Stimulated activated CD4-positive, alpha-beta T cell treated with anti-CD3 and anti-CD28 coated beads, Interleukin-12 subunit alpha, Interleukin-12 subunit beta, amount 100 ng/mL, for 4 hours (primary cell): ENCODE measurements at places on chromosomes 1 and 21.

- DNase-seq = no peak
These were observed 295.0 kb upstream of the NCAM2 start for GRCh38 chr21:20703112-20703767.

- no peak for DNase-seq
These were observed 29.6 kb upstream of the CCN1 start for GRCh38 chr1:85550784-85551516.

DNA sequence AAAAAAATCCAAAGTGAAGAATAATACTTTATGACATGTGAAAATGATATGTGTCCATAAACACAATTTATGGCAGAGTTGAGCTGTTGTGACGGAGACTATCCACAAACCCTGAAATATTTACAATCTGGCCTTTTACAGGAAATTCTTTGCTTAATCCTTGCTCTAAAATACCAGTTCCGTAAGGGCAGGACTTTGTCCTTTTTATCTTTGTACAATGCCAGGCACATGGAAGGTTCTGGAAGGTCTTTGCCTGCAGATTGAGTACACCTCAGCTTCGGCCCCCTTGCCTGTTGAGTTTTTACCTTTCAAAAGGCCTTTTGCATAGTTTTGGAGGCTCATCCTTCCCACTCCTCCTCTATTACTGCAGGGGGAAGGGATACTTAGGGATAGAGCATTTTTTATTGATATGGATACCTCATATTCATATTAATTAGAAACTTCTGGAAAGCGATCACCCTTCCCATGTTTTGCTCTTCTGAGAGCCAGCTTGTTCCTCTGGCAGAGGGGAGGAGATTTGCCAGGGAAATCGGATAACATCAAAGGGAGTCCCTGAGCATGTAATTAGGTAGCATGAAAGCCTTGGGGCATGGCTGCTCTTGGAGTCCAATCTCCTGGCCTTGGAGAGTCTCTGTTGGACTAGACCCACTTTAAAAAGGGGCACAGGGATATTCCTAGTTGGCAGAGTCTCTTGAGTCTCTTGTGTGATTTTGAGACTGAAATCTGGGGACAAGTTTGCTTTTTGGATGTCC is 217.1 kb downstream of the KCNJ6 start:
- no peak for DNase-seq

GRCh38 chr1:246988316-246988715 is 19.5 kb downstream of the ZNF695 start:
- DNase-seq = no peak

DNA sequence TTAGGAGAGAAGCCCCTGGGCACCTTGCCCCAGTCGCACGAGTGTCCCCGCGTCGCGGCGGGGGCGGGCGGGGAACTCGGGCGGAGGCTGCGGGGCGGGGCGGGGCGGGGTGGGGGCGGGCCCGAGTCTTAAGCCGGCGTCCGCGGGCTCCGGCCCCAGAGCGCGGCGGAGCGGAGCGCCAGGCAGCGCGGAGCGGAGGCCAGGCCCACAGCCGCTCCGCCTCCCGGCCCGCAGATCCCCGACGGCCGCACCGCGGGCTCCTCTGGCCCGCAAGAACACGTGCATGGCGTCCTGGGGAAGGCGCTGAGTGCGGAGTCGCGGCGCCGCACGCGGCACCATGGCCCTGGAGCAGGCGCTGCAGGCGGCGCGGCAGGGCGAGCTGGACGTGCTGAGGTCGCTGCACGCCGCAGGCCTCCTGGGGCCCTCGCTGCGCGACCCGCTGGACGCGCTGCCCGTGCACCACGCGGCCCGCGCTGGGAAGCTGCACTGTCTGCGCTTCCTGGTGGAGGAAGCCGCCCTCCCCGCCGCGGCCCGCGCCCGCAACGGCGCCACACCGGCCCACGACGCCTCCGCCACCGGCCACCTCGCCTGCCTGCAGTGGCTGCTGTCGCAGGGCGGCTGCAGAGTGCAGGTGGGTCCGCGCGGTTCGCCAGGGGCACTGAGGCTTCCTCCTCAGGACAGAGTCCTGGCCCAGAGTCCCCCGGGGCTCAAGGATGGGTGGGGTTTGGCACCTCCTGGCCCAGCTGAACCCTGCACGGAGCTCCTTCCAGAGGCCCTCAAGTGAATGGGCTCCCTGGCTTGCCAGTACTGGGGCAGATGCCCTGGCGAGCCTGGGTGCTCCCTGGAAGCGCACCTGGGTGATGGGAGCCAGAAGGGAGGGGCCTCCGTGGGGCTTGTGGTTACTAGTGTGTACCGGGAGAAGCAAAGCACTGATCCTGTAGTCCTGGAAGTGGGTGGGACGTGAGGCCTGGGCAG is at the start of gene ESPN:
ESPN (plus strand) TSS at position 158 of the 975 bp plus-strand sequence; CDS start at position 338, 180 bp downstream.
- DNase-seq = no peak

DNA sequence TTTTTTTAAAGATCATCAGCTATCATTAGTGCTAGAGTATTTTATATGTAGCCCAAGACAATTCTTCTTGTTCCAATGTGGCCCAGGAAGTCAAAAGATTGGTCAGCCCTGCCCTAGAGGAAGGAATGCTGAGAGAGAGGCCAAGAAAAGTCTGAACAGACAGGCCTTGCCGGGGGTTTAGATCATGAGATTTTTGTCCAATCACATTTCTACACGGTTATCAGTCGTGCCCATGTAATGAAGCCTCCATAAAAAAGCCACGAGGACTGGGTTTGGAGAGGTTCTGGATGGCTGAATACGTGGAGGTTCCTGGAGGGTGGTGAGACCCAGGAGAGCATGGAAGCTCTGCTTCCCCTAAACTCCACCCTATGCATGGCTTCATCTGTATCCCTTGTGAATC is 24.3 kb upstream of the ENO1 start:
- no peak for DNase-seq

DNA sequence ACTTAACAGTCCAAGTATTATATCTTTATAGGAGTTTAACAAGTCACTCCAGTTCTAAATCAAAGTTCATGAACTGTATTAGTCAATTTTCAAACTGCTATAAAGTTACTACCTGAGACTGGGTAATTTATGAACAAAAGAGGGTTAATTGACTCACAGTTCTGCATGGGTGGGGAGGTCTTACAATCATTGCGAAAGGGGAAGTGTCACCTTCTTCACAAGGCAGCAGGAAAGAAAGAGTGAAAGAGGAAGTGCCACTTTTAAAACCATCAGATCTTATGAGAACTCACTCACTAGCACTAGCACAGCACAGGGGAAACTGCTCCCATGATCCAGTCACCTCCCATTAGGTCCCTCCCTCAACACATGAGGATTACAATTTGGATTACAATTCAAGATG is 70.0 kb downstream of the CLCA4 start:
- DNase-seq = no peak
